ENCODE measurements at places on chromosomes 2 and 18.

GRCh38 chr18:39215920-39216319, 1650.3 kb upstream of the CELF4 start:
- no peaks in the 10 kb centered on the region for H3K36me3 ChIP-seq
- no peaks in the 10 kb centered on the region for H3K4me1 ChIP-seq
- no peaks in the 10 kb centered on the region for H3K27me3 ChIP-seq
- no peak overlapping the region for H3K4me3 ChIP-seq

DNA sequence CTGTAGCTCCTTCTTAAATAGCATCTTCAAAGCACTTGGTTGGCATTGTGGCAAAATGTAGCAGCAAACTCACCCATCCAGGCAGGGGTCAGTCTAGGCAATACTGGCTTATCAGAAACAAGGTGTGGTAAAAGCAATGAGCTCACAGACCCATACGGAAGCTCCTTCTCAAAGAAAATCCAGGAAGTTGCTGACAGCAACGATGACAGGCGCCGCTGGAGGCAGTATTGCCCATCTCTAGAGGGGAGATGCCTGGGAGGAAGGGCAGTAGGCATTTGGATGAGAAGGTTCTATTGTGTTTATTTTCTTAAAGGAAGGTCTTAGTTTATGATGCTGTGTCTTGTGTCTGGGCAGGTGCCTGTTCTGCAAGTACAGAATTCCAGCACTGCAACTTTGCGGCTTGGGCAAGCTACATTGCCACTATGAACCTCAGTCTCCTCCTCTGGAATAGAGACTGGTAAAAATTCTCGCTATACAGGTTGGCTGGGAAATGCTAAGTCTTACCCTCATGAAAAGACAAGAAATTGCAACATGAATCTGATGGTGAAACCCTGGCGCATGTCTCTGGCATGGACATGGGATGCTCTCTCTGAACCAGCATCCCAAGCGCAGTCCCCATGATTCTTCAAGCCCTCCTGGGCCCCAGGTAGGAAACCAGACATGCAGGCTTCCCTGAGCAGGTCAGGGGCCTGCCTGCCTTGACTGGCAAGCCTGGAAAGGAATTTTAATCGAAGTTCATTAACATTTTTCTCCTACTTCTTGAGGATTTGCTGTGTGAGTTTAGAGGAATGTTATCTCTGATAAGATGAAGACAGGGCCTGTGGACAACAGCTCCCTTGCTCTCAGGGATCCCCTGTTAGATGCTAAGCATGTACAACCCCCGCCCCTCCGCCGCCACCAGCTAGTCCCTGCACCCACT, 156.0 kb downstream of the TFCP2L1 start:
- no peaks in the 10 kb centered on the region for H3K27me3 ChIP-seq
- H3K36me3 ChIP-seq, result peaks cover 2% of the 10 kb centered on the region
- H3K4me1 ChIP-seq, result no peaks in the 10 kb centered on the region
- H3K27ac ChIP-seq, result no peak overlapping the region
- DNase-seq, result no peak

DNA sequence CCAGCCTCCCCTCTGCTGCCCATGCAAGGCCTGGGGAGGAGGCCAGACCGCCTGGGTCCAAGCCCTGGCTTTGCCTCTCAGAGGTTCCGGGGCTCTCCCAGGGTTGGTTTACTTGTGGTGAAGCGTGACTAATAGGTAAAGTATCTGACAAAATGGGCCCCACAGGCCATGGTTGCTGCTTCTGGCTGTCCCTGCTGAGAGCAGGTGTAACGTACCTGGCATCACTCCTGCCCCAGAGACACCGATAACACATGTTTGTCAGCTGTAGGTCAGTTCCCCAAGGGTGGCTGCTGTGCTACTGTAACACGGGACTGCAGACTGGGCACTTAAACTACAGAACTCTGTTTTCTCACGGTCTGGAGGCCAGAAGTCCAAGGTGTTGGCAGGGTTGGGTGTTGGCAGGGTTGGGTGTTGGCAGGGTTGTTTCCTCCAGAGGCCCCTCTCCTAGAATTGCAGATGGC, 34.1 kb downstream of the ODC1 start:
- peaks cover 6% of the 10 kb centered on the region for H3K4me1 ChIP-seq
- H3K27ac ChIP-seq, result no peak overlapping the region
- H3K4me3 ChIP-seq, result no peak overlapping the region
- peaks cover 11% of the 10 kb centered on the region for H3K36me3 ChIP-seq
- no peaks in the 10 kb centered on the region for H3K27me3 ChIP-seq

- H3K4me3 ChIP-seq, result peak overlapping the region; percentile 77
- peaks cover 1% of the 10 kb centered on the region for H3K36me3 ChIP-seq
- peaks cover 62% of the 10 kb centered on the region for H3K27me3 ChIP-seq
- no peak overlapping the region for H3K27ac ChIP-seq
Observed at GRCh38 chr18:23135550-23136325, 453 bp downstream of the CABLES1 start.

DNA sequence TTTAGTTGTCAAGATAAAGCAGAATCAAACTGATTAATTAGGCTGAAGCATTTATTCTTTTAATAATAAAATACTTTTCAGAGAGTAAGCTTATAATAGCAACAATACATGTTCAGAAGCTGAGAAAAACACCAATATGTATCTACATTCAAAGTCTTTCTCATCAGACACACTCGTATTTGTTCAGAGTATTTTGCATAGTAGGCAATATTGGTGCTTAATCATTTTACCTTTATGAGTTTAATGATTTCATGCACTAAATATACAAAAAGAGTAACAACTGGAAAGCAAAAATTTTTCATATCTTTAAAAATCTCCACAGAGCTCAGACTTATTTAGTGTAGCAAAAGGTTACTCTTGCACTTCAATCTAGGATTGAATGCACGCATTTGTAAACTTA, 313.9 kb downstream of the ZEB2 start:
- H3K27ac ChIP-seq, result no peak overlapping the region
- DNase-seq, result no peak
- H3K27me3 ChIP-seq, result no peaks in the 10 kb centered on the region
- H3K4me3 ChIP-seq, result no peak overlapping the region

DNA sequence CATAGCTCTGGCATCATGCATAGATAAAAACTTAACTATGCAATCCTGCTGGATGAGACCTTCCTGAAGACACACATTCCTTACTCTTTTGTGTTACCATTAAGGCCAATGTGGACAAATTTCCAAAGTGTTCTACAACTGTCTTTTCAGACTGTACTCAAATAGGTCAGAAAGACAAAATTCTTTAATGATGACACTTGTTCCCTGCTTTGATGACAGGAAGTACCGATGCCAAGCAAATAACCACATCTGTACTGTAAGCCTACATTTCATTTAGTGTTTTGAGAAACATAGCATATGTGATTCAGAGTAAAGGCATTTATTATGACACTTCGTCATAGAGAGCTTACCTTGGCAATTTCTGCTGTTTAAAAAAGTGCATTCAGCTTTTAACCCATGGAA, 55.0 kb downstream of the PMAIP1 start:
- H3K36me3 ChIP-seq, result no peaks in the 10 kb centered on the region
- H3K4me1 ChIP-seq, result no peaks in the 10 kb centered on the region
- no peak overlapping the region for H3K4me3 ChIP-seq
